ENCODE measurements at places on chromosomes 11 and 22. TPM values are rescaled to one million over a fixed set of nuclear protein-coding genes. Genes with fewer than 3 reads are reported as not detected.

DNA sequence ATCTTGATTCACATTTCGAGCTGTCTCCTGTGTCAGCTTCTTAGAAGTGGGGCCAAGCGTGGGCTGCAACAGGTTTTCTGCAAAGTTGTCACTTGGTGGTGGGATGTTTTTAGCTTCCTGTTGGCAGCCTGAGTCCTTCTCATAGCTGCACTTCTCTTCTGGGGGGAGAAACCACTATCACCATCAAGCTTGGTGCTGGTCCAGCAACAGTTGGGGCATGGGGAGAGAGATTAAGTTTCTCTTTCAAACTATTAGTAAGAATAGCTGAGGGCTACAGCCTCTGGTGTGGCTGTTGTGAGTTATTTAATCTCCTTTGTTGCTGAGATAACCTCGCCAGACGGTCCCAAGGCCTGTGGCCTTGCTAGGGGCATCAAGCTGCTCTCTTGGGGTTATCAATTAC, 123.3 kb upstream of the CRYBB3 start:
- no peaks in the 10 kb centered on the region for H3K36me3 ChIP-seq
- no peak overlapping the region for H3K27ac ChIP-seq
- H3K27me3 ChIP-seq, result no peaks in the 10 kb centered on the region
- no peak for DNase-seq
- no peaks in the 10 kb centered on the region for H3K4me1 ChIP-seq

DNA sequence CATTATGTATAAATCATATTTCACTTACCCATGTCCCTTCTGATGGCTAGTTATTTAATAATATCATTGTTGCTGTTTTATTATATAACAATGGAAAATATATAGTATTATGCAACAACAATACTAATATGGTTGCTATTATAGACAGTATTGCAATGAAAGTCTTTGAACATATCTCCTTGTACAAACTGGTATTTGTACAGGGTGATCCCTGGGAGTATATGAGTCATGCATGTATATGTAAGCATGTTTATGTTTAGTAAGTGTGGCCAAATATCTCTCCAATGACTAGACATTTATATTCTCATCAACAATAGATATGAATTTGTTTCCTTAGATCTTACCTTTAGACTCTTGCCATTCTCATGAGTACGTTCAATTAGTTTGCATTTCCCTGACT, 55.9 kb downstream of the KCNC1 start:
- DNase-seq, result peak; percentile 61
- H3K27ac ChIP-seq, result peak overlapping the region; percentile 10
- no peaks in the 10 kb centered on the region for H3K36me3 ChIP-seq
- H3K4me3 ChIP-seq, result no peak overlapping the region

Gene OR11H1
- total RNA-seq, result not detected

Gene GPHA2
- total RNA-seq, result not detected

Gene ART5
- total RNA-seq, result 4.1 TPM
